ENCODE measurements at places on chromosomes 3 and 15.

DNA sequence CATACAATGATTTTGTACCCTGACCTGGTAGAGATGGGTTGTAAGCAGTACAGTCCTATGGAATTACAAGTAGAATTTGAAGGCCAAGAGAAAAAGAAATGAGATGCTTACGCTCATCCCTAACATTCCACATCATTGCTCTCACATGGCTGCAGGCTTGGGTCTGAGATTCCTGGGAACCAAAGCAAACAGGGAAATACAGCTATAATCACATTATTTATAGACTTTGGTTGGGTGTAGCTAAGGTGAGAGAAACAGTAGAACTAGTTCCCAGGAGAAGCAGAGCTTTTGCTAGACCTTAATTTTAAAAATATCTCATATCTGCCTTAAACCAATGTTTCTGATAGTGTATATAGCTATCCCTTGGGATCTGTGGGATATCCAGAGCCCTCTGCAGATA, 51.4 kb downstream of the SLCO3A1 start:
- no peak for DNase-seq

GRCh38 chr3:10764259-10765051, 51.6 kb upstream of the SLC6A11 start:
- no peak for DNase-seq

DNA sequence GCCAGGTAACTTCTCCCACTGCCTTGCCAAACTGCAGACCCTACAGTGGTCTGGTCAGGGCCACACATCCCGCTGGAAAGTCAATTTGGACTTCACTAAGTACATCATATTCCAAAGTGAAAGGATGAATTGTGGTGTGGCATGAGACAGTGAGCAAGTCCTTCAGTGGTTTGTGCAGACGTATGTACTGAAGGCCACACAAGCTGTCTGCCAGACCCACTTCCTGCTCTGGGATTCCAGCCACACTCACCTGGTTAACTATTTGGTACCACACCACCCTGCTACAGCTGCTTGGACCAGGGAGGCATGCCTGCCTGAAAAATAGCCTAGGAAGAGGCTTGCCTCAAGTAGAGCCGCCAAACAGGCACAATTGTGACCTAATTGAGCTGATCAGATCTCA, 94.1 kb upstream of the STRIT1 start:
- DNase-seq: no peak

DNA sequence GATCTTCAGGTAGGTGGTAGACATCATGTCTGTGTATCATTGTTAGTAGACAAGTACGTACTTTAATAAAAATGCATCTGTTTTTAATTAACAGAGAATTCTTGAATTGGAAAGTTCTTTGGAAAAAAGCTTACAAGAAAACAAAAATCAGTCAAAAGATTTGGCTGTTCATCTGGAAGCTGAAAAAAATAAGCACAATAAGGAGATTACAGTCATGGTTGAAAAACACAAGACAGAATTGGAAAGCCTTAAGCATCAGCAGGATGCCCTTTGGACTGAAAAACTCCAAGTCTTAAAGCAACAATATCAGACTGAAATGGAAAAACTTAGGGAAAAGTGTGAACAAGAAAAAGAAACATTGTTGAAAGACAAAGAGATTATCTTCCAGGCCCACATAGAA, 149.1 kb upstream of the LRRFIP2 start:
- DNase-seq: no peak

- no peak for DNase-seq
Measured at GRCh38 chr3:125108833-125109535, 53.2 kb upstream of the HEG1 start.

DNA sequence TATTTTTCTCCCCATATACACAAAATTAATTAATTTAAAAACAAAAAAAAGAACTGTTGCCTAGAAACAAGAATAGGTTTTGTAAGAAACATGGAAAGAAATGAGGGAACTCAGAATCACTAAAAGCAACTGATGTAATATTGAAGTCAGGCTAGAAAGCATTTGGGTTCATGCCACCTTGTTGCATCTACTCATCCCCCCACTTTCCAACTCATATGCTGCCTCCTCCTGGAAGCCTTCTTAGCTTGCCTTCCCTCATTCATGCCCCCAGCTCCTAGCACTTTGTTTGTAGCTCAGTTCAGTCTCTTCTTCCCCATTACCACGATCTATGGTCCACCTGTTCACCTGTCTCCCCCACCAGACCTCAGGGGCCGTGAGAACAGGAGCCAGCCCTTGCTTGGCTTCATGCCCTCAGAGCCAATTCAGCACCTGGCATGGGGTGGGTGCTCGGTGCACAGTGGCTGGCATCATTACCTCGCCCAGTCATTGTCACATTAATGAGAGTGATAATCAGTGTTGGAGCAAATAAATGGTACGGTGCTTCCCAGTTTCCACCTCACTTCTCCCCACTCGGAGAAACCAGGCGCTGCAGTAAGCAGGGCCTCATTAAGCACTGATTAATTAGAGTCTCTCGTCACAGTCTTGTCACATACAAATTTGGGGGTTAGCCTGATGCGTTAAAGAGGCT, 62.4 kb upstream of the SLC6A1 start:
- DNase-seq: no peak

GRCh38 chr15:84976746-84977345, 4.8 kb upstream of the PDE8A start:
- DNase-seq: no peak

- no peak for DNase-seq
Measured at GRCh38 chr3:23815879-23816278, 10.1 kb downstream of the UBE2E1 start.

- peak; percentile 40 for DNase-seq
Measured at GRCh38 chr3:156187146-156187769, 66.9 kb downstream of the KCNAB1 start.

GRCh38 chr3:49626796-49627195, 47.4 kb upstream of the APEH start:
- no peak for DNase-seq

- no peak for DNase-seq
Measured at GRCh38 chr3:16848007-16848406, 36.7 kb upstream of the PLCL2 start.

DNA sequence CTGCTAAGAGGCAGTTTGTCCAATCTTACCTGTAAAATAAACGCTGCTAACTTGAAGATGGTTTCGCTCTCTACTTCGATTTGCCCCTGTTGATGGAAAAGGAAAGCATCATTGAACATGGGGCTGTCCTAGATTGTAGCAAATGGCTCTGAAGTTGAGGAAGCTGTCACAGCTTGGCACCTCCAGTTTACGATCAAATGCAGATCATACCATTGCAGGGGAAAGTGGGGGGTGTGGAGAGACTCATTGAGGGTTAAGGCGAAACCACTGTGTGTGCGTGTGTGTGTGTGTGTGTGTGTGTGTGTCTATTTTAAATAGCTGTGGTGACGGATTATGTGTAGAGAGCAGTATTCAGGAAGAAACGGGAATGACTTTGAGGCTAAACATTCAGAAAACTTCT, 127.6 kb upstream of the LMOD3 start:
- no peak for DNase-seq

- DNase-seq: peak; percentile 46
Measured at GRCh38 chr3:171225708-171226107, 199.2 kb upstream of the SLC2A2 start.

- DNase-seq: no peak
Measured at GRCh38 chr3:148381051-148381450, 316.7 kb upstream of the AGTR1 start.

GRCh38 chr3:108125550-108126071, 34.8 kb upstream of the CD47 start:
- DNase-seq: no peak

DNA sequence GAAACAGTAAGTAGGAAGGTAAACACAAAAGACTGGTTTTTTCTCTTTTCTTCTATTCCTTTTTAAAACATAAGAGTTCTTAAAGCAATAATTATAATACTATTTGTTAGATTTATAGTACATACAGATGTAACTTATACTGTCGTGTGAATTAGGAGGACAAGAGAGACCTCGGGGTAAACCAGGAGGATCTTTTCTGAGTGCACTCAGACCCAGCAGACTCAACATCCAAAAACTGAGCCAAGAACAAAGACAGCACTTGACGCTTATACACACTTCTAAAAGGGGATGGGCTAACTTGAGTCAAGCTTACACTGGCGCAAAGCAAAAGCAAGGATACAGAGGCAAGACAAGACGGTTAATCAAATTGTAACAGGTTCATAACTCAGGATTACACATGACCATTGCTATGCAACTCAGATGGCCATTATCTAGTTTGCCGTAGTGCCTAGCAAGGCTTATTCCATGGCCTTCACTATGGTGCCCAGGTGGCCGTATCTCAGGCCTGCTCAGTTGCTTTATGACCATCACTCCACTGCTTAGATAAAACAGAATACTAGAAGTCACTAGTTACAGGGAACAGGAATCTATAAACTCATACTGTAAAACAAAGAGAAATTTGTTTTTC, 18.6 kb downstream of the MTHFS start:
- DNase-seq: peak; percentile 7

DNA sequence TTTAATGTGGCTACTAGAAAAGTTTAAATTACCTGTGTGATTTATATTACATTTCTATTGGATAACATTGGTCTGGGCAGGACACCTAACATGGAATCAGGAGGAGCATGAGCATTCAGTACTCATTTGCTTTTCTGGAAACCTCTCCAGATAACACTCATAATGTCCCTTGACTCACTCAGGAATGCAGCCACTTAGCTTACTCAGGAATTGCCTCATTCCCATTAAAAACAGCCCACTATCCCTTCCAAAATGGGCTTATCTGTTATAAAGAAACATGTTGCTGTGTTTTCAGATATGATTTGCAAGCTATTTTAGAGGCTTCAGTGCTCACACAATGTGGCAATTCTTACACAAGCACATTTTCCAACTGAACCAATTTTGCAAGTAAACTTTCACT, 17.1 kb downstream of the GBE1 start:
- DNase-seq: peak; percentile 97

DNA sequence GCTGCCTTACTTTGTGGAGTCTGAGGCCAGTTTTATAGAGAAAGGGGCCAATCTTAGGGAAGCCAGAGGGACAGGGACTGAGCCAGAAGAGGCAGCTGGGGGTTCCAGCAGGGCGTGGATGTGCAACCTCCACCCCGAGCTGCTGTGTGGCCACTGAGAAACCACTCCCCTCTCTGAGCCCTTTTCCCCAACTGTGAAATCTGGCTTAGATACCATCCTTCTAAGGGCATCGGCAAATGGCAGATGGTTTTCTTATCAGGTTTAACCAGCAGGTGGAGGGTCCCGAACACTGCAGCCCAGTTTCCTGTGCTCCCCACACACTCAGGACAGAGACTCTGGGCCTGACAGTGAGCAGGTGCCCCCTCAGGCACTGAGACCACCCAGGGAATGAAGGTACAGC, 55.8 kb upstream of the SLC6A6 start:
- DNase-seq: no peak

DNA sequence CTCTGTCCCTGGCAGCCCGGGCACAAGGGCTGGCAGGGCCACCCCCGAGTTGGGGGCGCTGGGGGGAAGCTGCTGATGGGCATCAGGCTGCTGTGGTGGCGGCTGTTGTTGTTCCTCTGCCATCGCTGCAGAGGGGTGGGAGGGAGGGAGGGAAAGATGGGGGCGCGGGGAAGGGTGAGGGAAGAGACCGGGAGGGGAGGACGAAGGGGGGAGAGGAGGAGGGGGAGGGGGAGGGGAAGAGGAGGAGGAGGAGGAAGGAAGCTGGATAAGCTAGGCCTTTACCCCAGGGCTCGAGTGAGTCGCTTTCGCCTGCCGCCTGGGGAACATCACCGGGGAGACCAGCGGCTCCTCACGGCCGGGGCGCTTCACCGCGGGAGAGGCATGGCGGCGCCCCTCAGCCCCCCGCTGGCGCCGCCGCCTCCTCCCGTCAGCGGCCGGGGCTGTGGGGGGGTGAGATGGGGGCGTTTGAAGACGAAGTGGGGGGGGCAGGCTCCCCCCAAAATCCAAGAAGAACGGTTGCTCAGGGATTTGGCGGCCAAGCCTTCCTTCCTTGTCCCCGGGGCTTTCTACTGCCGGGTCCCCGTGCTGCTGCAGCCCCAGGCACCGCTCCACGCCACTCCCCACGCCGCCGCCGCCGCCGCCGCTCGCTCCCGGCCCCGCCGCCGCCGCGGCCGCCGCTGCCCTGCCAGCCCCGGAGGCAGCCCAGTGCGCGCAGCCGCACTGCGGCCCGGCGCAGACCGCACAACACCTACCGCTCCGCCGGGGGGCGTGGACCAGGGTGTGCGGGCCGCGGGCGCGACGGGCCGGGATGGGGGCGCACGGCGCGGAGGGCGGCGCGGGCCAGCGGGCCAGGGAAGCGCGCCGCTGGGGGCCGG, at the start of gene RFX7:
RFX7 (minus strand) TSS at position 717 of the 875 bp plus-strand sequence; CDS start at position 123, 594 bp downstream.
- DNase-seq: peak; percentile 73

DNA sequence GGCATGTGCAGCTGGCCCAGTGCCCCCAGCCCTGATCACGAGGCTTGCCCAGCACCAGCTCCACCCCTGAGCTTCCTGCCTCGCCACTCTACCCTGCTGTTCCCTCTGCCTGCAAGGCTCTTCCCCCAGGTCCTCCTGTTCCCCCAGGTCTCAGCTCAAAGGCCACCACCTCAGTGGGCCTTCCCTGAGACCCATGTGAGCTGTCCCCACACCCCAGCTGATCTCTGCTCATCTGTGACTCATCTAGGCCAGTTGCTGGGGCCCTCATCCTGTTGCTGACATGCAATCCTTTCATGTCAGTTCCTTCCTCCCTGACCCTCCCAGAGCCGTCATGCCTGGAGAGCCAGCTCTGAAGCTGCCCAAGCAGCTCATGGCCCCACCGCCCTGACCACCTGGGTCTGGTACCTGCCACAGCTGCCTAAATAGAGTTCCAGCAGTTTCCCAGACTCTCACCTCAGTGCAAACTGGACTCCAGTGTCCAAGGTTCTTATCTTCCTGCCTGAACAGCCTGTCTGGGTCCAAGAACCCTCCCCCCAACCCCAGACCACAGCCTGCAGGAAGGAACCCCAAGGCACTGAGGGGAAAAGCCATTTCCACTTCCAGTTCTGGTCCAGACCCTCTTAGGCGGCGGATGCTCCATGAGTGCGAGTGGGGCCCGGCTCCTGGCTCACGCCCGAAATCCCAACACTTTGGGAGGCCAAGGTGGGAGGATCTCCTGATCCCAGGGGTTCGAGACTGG, 116.6 kb upstream of the IQSEC1 start:
- peak; percentile 20 for DNase-seq

- no peak for DNase-seq
Measured at GRCh38 chr15:31377030-31377429, 50.4 kb downstream of the KLF13 start.

- peak; percentile 69 for DNase-seq
Measured at GRCh38 chr15:91572110-91572509, 281.4 kb upstream of the SLCO3A1 start.

- DNase-seq: peak; percentile 95
Measured at GRCh38 chr3:138082085-138082991, 33.1 kb downstream of the DZIP1L start.

- no peak for DNase-seq
Measured at GRCh38 chr15:26691249-26691648, 81.6 kb downstream of the GABRB3 start.

GRCh38 chr3:79521221-79521848, 246.5 kb downstream of the ROBO1 start:
- peak; percentile 66 for DNase-seq

GRCh38 chr3:164390046-164390445, 688.2 kb downstream of the SI start:
- no peak for DNase-seq

- DNase-seq: peak; percentile 78
Measured at GRCh38 chr3:157542711-157543500, 39.7 kb upstream of the VEPH1 start.

- DNase-seq: peak; percentile 9
Measured at GRCh38 chr15:65286069-65286703, 497 bp downstream of the PARP16 start.

Measured in fibroblast of pulmonary artery (primary cell).